Left ventricle myocardium superior (tissue), 1 donor: ENCODE measurements at places on chromosomes 11 and 22. TPM values are rescaled to one million over a fixed set of nuclear protein-coding genes. Genes with fewer than 3 reads are reported as not detected.

DNA sequence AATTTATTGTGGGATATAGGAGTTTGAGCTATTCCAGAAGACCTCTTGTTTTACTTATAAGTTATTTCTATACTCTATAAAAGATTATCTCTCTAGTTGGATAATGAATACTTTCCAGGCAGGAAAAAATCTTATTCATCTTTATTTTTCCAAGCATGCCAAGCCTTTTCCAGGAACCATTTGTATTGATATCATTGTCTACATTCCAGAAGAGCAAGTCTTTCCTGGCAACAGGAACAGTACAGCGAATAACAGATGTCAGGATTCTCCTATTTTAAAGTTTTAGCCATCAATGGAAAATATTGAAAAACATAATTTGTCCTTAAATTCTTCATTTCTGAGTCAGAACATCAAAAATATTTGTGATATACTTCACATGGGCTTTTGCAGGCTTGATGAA, 5.2 kb upstream of the NXPE1 start:
- no peak for DNase-seq

- no peak for DNase-seq
Measured at GRCh38 chr22:29695129-29695926, 24.5 kb upstream of the CABP7 start.

DNA sequence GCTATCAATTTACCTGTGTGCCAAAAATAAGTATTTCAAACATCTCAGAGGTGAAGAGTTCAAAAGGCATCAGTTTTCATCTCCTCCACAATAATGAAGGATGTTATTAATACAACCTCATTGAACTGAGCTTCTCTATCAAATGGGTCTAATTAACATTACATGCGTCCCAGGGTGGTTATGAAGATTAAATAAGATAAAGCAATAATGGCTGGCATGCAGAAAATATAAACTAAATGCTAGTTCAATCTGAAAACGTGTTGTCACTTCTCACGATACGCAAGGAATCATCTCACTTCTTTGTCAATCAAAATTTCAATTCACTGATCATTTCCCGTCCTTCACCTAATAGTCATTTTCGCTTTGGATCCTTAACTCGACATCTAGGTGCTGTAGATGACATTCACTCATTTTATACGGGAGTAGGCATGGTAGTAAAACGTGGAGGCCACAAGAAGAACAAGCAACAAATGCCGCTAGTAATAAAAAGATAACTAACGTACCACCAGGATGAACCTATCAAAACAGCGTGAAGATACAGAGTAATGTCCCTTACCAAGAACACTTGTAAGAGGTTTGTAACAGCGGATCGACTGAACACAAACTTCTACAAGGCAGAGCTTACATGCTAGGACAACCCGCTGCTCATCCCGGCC, 918 bp downstream of the CHORDC1 start:
- no peak for DNase-seq

GRCh38 chr11:47215366-47215910, 664 bp downstream of the DDB2 start:
- DNase-seq: no peak

CDHR5 gene
- not detected for total RNA-seq

DNA sequence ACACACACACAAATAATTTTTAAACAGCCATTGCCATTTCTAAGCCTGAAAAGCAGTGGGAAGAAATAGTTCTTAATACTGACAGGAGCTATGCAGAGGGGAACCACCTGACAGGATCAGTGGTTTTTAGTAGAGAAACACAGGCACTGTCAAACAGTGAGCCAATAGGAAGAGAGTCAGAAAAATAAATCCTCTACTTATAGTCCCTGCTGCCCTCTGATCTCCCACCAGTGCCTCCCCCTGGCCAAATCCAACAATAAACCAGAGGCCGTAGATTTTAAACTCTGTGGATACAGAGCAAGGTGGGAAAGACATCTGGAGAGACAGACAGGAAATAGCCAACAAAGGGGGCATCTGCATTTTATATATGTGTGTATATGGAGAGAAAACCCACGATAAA, 7.9 kb upstream of the OR56B4 start:
- DNase-seq: no peak

AIFM3 gene
- total RNA-seq: 0.52 TPM

DNA sequence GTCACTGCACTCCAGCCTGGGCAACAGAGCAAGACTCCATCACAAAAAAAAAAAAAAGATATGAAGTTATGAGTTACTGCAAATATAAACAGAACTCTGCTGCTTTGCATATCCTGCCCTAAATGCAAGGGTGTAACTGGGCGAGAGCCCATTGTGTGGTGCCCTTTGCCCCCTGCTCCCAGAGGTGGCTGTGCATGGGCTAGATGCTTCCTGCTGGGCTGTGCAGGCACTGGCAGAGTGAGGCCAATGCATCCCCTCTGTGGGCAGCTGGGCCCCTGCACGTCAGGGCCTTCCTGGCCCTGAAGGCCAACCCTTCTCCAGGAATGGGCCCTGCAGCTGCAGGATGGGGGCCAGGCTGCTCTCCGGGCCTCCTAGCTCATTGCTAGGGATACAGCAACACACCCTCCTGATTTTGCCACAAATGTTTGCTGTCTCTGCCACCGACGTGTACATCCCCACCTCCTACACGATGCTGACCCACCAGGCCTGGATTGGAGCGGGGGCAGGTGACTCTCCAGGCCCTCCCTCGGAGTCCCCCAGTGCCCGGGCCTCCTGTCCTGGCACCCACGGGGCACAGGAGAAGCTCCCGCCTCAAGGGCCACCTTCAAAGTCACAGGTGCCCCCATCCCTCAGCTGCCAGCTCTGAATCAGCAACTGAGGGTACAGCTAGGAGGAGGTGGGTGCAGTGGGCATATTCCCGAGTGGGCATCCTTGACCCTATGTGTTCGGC, 40.7 kb upstream of the COMT start:
- DNase-seq: no peak

DNA sequence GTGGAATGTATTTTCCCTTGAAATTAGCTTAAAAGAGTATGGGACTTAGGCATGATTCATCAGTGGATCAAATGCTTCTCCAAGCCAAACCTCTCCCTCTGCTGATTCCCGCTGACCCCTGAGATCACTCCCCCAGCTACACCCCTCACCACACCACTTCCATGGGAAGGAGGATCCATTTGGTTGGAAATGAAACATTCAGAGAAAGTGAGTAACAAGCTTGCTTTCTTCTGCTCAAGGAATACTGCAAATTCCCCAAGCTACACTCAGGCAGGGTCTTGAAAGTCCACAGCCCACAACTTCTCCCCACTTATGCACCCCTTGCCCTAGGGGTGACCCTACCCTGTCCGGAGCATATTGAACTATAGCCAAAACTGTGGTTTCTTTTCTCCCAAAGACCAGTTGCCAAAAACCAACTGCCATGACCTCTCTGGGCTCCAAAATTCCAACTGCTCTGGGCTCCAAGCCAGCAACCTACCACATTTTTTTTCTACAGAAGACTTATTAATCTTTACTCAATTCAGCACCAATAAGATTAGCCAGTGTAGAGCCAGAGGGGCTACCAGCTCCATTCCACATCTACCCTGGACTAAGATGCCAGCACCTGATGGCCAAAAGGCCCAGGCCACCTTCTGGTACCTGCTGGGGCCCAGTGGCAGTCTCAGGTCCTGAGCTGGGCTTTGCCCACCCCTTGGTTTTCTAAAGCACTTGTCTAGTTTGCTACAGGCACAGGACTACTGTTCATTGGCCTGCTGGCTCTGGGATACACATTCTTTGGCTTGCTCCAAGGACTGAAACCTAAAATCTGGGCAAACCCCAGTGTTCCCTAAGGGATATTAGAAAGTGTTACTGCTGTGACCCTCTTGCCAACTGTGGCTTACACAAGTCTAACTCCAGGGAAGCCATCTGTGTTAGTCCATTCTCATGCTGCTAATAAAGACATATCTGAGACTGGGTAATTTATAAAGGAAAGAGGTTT, 101.1 kb downstream of the MICAL3 start:
- DNase-seq: no peak

DNA sequence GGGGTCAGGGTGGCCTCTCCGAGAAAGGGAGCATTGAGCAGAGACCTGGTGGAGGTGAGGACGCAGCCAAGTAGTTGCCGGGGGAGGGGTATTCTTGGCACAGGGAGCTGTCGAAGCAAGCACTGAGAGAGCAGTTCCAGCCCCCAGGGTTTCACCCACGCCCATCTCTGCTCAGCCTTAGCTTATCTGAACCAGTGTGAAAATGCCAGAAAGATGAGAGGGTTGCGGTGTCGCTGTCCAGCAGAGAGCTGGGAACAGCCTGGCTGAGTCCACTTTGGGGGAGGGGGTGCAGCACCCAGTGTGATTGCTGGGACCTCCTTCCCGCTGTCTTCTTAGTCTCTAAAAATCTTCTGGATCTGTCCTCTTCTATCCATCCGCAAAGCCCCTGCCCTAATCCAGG, 123.3 kb upstream of the TBCEL start:
- no peak for DNase-seq

DNA sequence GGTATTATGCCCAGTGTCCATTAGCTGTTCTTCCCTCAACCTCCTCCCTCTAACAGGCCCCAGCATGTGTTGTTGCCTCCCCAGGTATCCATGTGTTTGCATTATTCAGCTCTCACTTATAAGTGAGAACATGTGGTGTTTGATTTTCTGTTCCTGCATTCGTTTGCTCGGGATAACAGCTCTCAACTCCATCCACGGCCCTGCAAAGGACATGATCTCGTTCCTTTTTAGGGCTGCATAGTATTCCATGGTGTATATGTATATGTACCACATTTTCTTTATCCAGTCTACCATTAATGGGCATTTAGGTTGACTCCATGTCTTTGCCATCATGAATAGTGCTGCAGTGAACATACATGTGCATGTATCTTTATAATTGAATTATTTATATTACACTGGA, 82.8 kb downstream of the PRMT3 start:
- no peak for DNase-seq

TUBA8 gene
- 298 TPM for total RNA-seq

DNA sequence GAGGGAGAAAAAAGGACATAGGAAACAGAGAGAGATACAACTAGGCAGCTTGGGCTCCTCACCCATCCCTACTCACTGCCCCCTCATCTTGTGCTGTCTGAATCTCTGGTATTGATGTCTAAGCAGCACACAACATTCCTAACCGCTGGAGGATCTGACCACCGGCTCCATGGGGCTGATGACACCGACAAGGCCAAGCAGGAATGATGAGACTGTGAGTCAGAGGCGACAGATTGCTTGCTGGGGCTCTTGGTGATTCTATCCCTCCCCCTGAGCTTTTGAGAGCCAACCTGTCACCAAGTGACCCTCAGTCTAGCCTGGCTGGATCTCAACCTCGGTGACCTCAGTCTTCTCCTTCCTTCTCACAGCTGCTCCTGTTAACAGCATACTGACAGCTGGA, 13.8 kb downstream of the PAMR1 start:
- no peak for DNase-seq

OR56A4 gene
- not detected for total RNA-seq

DBX1 gene
- total RNA-seq: not detected

GRCh38 chr11:9616042-9616675, 42.7 kb downstream of the WEE1 start:
- no peak for DNase-seq

PLAAT2 gene
- not detected for total RNA-seq

- DNase-seq: no peak
Measured at GRCh38 chr22:20857247-20857643, 1.4 kb downstream of the PI4KA start.

GRCh38 chr11:74092425-74092824, 78.4 kb downstream of the C2CD3 start:
- no peak for DNase-seq

DNA sequence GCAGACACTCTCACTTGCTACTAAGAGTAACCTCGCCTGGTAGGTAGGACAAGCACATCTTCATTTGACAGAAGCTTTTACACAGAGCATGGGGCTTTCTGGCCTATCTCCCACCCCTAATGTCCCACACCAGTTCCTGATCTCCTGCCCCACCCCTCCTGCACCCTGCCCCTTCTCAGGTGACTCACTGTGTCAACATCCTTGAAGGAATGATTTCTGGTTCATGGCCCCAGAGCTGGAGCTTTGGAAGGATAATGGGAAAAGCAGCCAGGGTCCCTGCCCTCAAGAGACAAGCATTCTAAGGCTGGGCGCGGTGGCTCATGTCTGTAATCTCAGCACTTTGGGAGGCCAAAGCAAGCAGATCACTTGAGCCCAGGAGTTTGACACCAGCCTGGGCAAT, 47.2 kb downstream of the LRFN4 start:
- no peak for DNase-seq

GRCh38 chr11:62853279-62853965, 14.0 kb upstream of the WDR74 start:
- no peak for DNase-seq

- DNase-seq: peak; percentile 85
Measured at GRCh38 chr22:17891481-17892167, 117.4 kb upstream of the BID start.

DNA sequence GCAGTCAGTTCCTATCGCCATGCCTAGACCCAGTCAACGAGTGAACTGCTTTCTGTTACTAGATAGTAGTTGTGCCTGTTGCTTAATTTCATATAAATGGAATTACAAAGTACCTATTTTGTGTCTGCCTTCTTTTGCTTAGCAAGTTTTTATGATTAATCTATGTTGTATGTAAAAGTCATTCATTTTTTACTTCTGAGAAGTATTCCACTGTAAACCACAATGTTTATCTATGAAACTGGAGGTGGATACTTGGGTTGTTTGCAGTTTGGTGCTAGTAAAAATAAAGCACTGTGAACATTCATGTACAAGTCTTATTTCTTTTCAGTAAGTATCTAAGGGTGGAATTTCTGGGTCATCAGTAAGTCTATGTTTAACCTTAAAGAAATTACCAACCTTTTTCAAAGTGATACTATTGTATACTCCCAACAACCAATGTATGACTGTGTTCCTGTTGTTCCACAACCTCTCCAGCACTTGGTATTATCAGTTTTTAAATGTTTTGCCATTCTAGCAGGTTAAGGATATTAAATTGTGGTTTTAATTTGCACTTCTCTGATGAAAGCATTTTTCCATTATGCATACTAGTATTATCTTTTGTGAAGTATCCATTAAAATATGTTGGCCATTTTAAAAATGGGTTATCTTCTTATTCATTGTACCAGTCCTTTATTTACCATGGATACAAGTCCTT, 68.2 kb downstream of the DNAJC24 start:
- no peak for DNase-seq

GRCh38 chr11:111077530-111078322, 167.8 kb upstream of the POU2AF2 start:
- DNase-seq: no peak

GRCh38 chr11:100808904-100809491, 121.9 kb downstream of the ARHGAP42 start:
- no peak for DNase-seq

DNA sequence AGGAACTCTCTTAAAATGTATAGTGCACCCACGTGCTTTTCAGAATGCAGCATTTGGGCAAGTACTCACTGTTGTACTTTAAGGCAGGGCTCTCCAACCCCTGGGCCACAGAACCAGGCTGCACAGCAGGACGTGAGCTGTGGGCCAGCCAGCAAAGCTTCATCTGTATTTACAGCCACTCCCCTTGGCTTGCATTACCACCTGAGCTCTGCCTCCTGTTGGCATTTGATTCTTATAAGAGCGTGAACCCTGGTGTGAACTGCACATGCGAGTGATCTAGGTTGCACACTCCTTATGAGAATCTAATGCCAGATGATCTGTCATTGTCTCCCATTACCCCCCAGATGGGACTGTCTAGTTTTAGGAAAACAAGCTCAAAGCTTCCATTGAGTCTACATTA, 3.0 kb downstream of the C11orf58 start:
- no peak for DNase-seq
